NCI-H187 treated with DMSO at 0.1 percent for 48 hours (cell line): ENCODE measurements at places on chromosomes 13 and 19.

DNA sequence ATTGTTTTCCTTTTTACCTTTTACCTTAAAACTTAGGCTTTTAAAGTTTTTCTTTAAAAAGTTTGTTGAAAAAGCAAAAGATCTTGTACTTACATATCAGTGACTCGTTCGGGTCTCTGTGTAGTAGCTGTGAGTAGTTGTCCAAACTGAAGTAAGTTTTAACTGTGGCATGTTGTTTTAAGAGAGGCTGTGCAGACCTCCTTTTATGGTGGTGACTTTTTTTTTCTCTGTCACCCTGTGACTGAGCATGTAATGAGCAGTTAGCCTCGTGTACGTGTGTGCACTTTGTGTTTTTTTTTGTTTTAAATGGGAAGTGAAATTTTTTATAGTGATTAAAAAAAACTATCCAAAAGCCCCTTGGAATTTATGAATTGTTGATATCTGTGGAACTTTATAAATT is at the start of gene GPR183:
GPR183 (minus strand) TSS at position 153 of the 400 bp plus-strand sequence. CDS start 11,254 bp downstream, outside the sequence.
- DNase-seq: no peak

GRCh38 chr13:71055644-71056043 is 811.4 kb downstream of the DACH1 start:
- no peak for DNase-seq

DNA sequence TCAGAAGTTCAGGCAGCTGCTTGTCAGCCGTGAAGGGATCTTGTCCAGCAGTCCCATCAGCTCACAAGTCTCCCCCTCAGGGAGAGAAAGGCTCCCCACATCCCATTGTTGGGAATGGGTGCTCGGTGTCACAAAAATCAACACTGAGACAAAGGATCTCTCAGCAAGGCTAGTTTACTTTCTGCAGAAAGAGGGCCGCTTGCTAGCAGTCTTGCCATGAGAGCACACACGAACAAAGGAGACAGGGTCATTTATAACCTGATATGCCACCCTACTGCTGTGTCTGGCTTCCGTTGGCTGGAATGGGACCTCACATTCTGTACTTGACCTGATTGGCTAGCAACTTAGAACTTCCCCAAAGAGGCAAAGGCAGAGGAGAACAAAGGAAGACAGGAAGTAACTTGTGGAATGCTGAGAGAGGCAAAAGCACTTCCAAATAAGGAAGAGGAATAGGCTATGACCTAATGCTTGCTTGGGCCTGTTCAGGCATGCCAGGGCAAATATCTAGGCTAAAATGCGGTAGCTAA is 8.7 kb upstream of the IGFL3 start:
- DNase-seq: peak; percentile 36

- no peak for DNase-seq
Measured at GRCh38 chr19:46186101-46186716, 38.2 kb downstream of the IGFL2 start.

GRCh38 chr13:99624936-99625540 is 123.8 kb downstream of the TM9SF2 start:
- DNase-seq: no peak

DNA sequence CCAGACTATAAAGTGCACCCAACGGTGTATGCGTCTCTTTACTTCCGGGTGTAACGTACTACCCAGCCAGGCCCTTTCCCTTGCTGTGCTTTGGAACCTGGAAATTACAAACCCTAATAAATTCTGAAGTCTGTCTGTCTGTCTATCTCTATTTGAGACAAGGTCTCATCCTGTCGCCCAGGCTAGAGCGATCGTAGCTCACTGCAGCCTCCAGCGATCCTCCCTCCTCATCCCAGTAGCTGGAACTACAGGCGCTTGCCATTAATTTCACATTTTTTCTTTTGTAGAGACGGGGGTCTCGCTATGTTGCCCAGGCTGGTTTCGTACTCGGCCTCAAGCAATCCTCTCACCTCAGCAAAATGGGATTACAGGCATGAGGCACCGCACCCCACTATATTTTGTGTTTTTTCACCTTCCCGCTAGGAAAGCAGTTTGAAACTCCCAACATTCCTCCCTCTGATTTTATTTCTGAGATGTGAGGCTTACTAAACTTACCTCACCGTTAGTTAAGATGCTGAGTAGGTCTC is 469 bp upstream of the RNF6 start:
- no peak for DNase-seq

GRCh38 chr13:45747071-45747470 is 45.0 kb downstream of the CBY2 start:
- no peak for DNase-seq

DNA sequence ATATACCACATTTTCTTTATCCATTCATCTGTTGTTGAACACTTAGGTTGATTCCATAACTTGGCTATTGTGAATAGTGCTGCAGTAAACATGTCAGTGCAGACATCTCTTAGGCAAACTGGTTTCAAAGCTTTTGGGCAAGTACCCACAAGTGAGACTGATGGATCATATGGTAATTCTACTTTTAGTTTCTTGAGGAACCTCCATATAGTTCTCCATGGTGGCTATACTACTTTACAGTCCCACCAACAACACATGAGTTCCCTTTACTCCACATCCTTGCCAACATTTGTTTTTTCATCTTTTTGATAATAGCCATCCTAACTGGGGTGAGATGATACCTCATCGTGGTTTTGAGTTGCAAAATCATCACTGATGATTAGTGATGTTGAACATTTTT is 8.5 kb downstream of the CYSLTR2 start:
- DNase-seq: no peak

DNA sequence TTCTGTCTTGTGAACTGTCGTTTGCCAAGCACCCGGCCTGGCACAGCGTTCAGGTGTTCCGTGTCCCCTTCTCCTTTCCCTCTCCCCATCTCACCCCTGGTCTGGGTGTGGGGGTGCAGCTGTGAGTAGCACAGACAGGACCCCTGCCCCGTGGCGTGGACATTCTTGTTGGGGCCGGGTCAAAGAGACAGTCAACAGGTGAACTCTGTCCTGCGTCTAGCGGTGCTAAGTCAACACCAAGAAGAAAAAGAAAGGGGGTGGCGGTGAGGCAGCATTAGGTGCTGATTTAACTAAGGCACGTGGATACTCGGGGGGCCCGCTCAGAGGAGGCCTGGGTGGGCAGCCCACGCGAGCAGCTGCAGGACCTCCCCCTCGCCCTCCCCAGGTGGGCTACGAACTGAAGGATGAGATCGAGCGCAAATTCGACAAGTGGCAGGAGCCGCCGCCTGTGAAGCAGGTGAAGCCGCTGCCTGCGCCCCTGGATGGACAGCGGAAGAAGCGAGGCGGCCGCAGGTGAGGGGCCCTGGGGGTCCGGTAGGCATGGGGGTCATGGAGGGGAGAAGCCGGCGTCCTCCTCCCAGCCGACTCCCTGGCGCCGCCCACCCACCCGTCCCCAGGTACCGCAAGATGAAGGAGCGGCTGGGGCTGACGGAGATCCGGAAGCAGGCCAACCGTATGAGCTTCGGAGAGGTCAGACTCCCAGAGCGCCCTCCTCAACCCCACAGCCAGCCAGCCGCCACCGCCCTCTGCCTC is 9.7 kb upstream of the CNOT3 start:
- no peak for DNase-seq

- no peak for DNase-seq
Measured at GRCh38 chr19:47507012-47507411, 7.9 kb downstream of the NAPA start.

DNA sequence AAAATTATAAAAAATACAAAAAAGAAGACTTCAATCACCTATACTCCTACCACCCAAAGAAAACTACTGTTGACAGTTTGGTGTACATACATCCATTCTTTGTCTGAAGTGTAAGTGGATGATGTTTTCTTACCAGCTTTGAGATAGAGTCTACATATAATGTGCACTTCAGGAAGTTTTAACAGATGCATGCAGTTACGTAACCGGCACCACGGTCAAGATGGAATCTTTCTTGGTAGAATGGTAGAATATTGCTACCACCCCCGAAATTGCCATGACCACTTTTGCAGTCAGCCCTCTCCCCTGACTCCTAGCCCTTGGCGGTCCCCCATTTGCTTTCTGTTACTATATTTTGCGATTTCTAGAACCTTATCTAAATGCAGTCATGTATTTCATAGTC is 1.4 kb downstream of the CUL4A start:
- no peak for DNase-seq

DNA sequence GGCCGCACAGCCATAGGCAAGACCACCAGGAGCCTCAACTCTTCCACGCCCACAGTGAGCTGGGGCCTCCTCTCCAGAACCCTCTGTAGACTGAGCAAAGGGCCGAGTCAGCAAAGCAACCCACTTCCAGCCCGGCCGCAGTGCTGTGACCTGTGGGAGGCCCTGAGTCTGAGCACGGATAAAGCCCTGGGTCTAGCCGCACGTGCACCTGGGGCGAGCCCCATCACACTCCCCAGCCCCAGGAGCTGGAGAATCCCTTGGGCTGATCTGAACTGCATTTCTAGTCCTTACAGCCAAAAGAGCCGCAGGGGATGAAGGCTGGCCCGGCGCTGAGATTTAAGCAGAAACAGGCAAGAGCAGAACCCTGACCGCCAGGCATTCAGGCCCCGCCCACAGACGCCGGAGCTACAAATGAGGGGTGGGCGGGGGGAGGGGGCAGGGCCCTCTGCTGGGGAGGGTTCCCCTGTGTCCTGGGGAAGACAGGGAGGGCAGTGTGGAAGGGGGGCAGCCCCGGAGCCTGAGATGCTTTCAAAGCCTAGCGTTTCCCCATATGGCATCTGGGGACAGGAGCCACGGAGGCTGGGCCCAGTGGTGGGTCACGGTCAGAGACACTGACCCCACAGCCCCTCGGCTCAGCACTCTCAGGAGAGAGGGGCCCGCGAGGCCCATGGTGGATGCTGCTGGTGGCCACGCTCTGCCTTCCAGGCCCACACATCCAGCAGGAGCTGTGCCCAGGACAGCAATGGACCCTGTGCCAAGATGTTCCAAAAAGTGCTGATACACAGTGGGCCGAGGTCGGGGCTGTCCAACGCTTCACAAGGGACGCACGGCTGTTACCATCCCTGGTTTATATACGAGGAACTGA is 4.9 kb downstream of the TMEM259 start:
- DNase-seq: no peak

GRCh38 chr13:110555601-110556223 is 5.8 kb downstream of the RAB20 start:
- DNase-seq: no peak

- DNase-seq: no peak
Measured at GRCh38 chr13:75514080-75514995, 23.3 kb downstream of the COMMD6 start.

- no peak for DNase-seq
Measured at GRCh38 chr13:60627071-60627686, 230.2 kb downstream of the TDRD3 start.

DNA sequence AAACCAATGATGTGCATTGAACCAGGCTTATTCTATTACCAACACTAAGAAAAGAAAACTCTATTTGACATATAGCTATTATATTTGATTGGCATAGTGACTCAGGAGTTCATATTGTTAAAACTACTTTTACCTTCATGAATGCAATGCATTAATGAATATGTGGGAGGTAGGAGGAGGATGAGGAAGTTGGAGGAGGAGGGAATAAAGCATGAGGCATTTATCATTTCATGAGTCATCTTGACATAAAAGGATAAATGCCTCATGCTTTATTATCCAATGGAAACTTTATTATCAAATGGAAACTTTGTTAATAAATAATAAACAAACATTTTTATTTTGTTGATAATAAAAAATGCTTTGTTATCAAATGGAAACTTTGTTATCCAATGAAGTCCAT is 116.5 kb downstream of the SPRY2 start:
- no peak for DNase-seq

DNA sequence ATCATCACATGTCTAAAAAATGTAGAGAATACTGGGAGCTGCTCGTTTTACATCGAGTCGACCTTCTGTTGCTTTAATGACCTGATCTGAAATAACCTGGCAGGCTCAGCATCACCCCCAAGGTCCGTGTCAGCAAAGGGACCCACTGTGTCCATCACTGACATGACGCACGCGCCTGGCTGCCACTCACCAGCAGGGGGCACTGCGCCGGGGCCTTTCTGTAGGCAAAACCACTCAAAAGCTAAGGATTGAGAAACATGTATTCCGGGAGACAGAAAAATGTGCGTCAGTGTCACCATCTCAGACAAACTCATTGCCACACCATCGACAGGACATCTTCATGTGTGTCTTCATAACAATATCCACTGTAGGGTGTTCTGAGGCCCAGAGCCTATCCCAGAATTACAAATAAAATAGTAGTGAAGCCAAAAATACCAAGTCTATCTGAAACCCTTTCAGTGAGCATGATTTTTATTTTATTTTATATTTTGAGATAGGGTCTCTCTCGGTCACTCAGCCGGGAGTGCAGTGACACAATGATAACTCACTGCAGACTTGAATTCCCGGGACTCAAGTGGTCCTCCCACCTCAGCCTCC is 130.3 kb upstream of the LSM14A start:
- no peak for DNase-seq

- no peak for DNase-seq
Measured at GRCh38 chr13:79779761-79780160, 298.8 kb downstream of the NDFIP2 start.

DNA sequence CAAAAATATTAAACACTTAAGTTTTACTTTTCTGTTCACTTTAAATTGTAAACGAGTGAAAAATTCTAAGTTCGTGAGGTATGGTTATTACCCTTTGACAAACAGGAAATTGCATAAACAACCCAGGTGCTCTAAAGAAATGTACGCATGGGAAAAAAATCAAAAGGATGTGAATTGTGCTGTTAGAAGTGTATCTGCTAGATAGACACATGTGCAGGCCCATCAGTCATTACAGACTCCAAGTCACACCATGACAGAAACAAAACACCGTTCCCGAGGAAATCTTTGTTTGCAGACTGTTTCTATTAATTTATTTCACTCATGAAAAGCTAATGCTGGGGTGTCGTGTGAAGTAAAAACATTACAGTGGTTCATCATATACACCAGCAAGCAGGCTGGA is 17.0 kb upstream of the DOCK9 start:
- DNase-seq: no peak

- no peak for DNase-seq
Measured at GRCh38 chr13:46759846-46760245, 37.1 kb downstream of the ESD start.

- DNase-seq: peak; percentile 88
Measured at GRCh38 chr13:25415241-25415640, 43.5 kb downstream of the ATP8A2 start.

DNA sequence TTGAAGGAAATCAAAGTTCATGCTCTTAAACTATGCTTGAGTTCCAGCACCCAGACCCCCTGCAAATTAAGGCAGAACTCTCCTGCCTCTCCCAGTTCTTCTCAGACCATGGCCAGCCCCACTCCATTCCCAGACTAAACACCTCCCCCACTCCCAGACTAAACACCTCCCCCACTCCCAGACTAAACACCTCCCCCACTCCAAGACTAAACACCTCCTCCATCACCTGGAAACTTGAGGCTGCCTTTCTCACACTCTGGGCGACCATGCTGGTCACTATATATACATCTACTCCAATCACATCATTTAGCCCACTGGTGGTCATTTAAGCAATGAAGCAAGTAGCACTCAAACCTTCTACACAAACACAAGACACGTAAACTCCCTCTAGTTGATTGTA is 57.2 kb downstream of the CAB39L start:
- DNase-seq: no peak

DNA sequence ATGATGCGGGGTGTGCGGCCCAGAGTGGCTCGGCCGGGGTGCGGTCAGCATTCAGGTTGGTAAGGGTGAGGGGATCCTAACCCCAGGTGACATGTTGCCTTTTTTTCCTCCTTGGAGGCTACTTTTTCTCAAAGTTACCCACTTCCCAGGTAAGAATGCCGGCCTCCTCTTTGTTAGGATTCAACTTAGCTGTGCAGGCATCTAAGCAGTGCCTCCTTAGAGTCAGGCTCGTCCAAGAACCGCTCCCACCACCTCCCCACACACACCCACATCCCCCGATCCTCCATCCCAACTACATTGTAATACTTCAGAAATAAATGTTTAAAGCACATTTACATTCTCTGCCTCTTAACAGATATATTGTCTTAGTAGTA is 733 bp upstream of the ENOX1 start:
- no peak for DNase-seq
